ENCODE measurements at places on chromosomes 6 and 20.

DNA sequence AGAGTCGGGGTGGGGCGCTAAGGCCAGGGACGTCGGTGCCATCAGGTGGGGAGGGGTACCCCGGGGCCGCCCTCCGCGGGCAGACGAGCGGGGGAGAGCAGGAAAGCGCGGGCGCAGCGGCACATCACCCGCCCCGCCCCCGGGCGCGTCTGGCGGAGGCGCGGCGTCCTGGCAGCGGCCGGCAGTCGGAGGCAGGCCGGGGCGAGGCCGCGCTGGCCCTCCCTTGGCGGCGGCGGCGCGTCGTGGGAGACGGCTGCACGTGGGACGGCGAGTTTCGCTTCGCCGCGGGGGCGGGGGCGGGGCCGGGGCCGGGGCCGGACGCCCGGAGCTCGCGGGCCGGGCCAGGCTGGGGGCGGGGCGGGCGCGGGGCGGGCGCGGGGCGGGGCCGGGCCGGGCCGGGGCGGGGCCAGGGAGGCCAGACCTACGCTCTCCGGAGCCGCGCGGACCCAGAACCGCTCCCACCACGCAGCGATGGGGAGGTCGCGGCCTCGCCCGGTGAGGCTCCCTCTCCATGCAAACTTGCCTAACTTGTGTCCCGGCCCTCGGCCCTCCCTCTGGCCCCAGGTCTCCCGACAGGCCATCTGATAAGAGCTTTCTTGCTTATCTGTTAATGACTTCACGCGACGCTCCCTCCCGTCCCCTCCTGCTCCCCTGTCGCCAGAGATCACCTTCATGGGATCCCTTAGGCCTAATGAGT is 12.5 kb downstream of the ITPR3 start:
- peak; percentile 38 for DNase-seq

DNA sequence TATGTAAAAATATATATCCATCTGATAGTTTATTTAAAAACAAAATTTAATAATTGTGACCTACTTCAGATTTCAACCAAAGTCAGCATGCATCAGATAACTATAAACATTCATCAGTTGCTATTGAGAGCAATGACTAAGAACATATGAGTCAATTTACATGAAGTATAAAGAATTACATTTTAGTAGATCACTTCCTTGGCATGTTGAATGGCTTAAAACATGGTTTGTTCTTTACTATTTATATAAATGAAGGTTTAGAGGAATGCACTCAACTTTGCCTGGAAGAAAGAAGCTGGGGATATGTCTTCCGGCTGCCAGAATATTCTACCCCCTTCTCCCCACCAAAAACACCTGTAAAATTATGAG is 6.4 kb upstream of the FAM217A start:
- no peak for DNase-seq

GRCh38 chr6:155850408-155850841 is 394.8 kb upstream of the NOX3 start:
- no peak for DNase-seq

DNA sequence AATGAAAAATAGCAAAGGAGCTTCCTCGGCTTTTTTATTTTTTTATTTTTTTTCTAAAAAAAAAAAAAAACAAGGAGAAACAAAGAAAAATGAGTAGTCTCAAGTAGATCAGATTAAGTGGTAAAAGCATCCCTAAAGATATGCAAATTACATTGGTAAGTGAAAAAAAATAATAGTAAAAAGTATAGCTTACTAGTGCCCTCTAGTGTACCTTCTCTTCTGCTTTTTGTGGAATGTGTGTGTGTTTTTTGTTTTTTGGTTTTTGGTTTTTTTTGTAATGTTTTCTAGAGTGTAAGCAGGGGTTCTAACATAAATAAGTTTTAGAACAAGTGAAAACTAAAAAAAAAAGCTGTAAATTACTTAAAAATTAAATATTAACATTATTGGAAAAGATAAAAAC is 1062.0 kb downstream of the HACE1 start:
- no peak for DNase-seq

GRCh38 chr20:49603209-49603627 is 35.3 kb upstream of the PTGIS start:
- DNase-seq = no peak

GRCh38 chr20:19672498-19672897 is 85.6 kb upstream of the RIN2 start:
- peak; percentile 20 for DNase-seq

GRCh38 chr6:44804546-44805159 is 417.1 kb downstream of the CDC5L start:
- no peak for DNase-seq

Data from NCI-H1105 treated with DMSO at 0.1 percent for 48 hours (cell line).